ENCODE measurements at places on chromosomes 13 and 19.

DNA sequence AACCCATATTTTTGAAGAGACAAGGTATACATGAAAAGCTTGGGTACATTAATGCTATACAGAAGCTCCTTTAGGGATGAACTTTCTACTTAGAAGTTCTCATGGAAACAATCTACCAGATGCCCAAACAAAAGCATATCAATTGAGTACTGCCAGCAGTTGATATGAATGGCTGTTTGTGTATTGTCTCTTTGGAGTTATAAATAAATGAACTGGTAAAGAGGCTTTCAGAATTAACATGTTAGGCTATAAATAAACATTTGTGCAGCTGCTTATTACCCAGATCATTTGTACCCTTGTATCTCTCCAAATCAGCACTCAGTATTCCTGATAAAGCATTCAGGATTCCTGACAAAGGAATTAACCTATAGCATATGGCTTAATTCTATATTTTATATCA is 418.9 kb downstream of the FGF14 start:
- no peak for DNase-seq

DNA sequence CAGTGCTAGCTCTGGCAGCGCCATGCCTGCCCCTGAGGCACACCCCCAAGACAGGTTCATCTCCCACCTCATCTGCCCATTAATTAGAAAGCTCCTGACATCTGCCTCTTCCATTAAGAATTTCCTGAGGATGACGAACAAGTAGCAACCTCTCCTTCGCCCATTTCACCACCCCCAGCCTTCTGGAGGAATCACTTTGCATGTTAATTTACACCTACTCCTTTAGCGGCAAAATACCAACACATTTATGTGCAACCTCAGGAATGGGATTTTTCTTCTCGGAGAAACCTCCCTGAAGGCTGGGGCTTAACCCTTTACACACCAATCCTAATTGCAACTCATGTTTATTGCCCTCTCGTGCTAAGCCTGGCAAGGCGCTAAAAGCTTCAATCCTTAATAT is 13.8 kb downstream of the SLC7A1 start:
- DNase-seq, result no peak

DNA sequence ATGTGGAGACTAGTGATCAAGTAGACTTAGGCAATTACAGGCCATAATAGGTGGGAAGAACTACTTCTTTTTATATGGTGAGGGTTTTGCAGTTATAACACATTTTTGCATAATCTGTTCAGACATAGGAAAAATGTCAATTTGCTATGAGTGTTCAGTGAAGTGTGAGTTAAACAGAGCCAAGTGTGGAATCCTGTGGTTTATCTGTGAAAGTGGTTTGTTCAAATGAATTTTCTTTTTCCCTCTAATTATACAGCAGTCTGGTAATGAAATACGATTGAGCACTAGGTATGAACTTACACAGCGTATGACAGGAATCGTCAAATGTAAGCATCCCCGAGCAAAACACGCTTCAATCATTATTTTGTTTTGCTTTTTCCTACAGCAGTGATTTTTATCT is 178.3 kb downstream of the STK24 start:
- DNase-seq, result no peak

GRCh38 chr13:98020271-98020670 is 66.8 kb downstream of the IPO5 start:
- no peak for DNase-seq

DNA sequence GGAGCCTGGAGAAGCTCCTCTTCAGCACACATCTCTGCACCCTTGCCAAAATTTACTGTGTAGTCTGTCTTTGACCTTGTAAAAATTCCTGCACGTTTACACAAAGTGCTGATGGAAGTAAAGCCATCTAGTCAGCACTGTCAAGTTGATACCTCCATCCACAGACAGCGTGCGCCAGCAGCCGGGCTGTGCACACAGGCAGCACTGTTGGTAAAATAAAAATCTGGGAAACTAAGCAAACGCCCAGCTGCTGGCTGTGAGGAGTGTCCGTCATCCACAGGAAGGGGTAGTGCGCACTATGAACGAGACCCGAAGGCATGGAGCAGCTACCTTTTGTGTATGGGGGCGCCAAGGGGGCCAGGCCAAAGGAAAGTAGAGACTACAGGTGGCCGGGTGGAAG is 17.4 kb upstream of the SIGLEC11 start:
- no peak for DNase-seq

GRCh38 chr19:43934055-43934984 is 762 bp downstream of the ZNF45 start:
- DNase-seq, result no peak

- DNase-seq, result no peak
These were observed 45.1 kb downstream of the EPSTI1 start for GRCh38 chr13:42946927-42947326.

DNA sequence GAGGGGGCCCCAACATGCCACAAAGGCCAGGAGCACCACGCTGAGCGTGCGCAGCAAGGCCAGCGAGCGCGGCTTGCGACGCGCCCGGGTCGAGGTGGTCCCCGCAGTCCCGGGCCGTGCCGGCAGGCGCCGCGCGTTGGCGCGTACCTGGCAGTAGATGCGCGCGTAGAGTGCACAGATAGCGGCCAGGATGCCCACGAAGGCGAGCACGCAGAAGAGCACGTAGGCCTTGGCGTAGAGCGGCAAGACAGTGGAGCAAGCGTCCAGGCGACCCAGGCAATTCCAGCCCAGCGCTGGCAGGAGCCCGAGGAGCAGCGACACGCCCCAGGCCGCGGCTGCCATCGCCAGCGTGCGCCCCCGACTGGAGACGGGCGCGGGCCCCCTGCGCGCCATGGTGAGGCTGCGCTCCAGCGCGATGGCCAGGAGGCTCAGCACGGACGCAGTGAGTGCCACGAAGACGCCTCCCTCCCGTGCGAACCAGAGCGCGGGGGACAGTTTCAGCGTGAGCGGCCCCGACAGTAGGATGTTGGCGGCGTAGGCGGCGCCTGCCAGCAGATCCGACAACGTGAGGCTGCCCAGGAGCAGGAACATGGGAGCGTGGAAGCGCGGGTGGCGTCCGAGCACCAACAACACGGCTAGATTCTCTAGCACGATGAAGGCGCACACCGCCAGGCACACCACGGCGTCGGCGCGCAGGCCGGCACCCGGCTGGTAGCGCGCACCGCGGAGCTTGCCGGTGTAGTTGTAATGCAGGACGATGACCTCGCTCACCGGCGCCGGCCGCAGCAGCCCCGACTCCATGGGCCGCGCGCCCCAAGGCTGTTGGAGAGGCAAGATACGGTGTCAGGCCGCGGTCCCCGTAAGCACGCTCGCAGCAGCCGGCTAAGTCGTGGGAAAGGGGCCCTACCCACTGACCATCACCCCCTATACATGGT is 2.8 kb downstream of the S1PR5 start:
- DNase-seq, result no peak

DNA sequence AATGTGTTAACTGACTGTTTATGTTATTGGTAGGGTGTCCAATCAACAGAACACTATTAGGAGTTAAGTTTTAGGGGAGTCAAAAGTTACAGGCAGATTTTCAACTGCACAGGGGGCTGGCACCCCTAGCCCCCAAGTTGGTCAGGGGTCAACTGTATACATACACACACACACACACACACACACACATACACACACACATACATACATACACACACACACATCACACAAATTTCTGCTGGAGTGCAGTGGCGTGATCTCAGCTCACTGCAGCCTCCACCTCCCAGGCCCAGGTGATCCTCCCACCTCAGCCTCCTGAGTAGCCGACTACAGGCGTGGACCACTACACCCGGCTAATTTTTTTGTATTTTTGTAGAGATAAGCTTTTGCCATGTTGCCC is 10.2 kb downstream of the LRRC4B start:
- no peak for DNase-seq

DNA sequence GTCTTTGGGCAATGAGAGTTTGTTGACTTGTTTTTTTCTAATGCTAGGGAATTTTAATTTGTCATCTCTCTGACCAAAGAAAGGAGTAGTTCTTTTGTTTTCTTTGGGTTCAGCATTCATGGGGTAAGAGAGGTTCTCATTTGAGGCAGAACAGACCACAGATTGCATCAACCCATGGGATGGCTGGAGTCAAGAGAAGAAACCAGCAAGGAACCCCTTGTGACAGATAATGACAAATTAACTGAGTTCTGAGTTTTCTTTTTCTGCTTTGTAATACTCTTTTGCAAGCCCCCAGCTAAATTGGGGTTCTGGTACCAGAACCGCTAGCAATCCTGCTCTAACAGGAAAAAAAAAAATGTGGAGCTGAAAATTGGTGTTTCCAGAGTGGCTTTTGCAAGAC is 864.1 kb downstream of the DIAPH3 start:
- no peak for DNase-seq

- no peak for DNase-seq
These were observed at the start of gene TICAM1 for GRCh38 chr19:4831304-4831978. Gene TICAM1, minus strand, starts transcription at chr19:4831712. Its CDS starts 13,335 bp downstream, at chr19:4818377.

DNA sequence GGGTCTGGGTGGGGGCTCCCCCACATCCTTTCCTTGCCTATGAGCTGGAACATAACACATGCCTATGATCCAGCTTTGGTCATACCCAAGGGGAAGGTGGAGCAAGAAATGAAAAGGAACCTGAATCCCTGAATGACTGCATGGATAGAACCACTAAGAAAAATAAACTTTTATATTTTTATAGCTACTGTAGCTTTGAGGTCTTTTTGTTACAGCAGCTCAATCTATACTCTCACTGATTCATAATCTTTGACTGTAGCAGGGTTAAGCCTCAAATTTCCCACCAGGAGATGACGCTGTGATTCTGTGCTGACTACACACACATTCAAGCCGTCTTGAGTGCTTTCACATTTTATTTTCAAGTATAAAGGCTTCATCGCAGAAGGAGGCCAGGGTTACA is 8.8 kb downstream of the PALM3 start:
- DNase-seq, result no peak

DNA sequence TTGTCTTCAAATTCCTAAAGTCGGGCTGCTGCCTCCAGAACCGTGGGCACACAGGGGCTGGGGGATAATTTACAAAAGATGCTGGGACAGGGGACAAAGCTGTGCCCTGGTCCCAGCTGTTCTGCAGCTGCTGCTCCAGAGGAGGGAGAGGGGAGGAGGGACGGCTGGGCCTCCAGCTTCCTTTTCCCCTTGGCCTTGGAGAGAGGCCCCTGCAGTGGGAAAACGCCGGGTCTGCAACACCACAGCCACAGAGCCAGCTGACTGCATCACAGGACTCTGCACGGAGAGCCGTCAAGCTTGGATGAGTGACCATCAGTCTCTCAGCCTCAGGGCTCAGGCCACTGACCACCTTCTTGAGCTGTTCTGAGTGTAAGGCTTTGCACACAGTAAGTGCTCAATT is 6.1 kb downstream of the DOCK6 start:
- no peak for DNase-seq

DNA sequence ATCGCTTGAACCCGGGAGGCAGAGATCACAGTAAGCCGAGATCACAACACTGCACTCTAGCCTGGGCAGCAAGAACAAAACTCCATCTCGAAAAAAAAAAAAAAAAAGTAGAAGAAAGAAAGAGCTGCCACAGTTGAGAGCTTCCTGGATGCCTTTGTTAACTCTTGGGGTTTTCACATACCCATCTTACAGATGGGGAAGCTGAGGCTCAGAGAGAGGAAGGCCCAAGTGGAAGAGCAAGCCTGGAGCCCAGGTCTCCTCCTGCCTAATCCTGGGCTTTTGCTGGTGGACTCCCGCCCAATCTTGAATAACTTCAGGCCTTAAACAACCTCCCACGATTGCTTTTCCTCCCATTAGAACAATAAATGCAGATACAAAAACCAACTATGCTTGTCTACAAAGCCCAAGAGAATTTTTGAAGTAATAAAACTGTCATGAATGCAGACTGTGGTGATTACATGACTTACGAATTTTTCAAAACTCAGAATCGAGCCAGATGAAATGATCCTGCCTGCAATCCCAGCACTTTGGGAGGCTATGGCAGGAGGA is 41.7 kb downstream of the LTBP4 start:
- no peak for DNase-seq

Measured in neuronal stem cell (in vitro differentiated cells).